CD4-positive, alpha-beta T cell treated with Interleukin-15 for 4 hours (primary cell): ENCODE measurements at places on chromosomes 11 and 22.

- DNase-seq = no peak
These were observed 49.9 kb upstream of the THY1 start for GRCh38 chr11:119472856-119473222.

- DNase-seq = no peak
These were observed 195.0 kb downstream of the IGLL1 start for GRCh38 chr22:23384923-23385677.

DNA sequence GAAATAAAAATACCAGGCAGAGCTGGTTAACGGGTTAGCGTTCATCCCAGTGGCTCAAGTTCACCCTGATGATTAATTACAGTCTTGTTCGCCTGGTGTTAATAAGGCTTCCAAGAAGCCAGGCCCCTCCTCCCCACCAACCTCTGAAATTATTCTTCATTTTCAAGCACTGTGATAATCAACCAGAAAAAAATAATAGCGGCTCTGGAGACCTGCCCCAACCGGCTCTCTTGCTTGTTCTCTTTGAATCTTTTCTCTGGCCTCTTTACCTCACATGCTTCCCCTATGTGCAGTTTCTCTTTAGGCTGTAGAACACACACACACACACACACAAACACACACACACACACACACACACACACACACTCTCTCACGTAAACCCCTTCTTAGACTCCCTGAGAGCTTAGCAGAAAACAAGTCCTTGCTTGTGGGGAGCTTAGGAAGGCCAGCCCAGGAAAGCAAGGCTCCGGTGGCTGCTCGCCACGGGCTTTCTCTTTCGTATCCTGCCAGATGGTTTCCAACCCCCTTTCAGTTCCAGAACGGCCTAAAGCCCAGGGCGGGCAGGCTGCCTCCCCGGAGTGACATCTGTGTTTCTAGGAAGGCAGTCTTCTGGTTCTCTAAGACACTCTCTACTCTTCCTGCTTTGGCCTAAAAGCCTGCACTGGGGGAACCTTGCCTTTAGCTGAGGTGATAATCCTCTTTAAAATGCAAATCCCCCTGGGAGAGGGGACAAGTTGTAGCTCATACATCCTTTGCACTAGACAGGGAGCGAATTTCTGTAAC is 106.4 kb upstream of the SESN3 start:
- peak; percentile 32 for DNase-seq

- no peak for DNase-seq
These were observed 59.1 kb downstream of the IGLL1 start for GRCh38 chr22:23520863-23521440.

DNA sequence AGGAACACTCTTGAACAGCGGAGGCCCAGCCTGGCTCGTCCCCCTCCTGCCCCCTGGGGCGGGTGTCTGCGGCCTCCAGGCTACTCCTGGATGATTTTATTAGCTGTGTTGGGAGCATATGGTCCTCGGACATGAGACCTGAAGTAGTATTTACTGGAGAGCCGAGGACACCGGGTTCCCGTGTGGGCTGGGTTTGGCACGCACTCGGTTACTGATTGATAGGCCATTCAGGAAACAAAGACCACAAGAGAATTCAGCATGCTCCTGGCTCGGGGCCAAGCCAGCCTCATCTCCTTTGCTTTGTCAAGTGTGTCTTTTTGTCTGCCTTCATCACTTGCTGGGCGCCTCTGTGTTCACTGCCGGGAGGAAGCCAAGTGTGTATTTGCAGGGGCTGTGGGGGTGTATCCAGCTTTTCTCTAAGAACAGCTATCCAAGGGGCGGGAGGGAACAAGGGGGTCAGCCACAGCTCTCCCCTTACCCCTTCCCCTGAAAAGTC is 9.7 kb downstream of the FXYD2 start:
- DNase-seq = peak; percentile 86

GRCh38 chr11:121552154-121552553 is 99.4 kb upstream of the SORL1-AS1 start:
- no peak for DNase-seq

GRCh38 chr11:44467413-44467812 is 98.0 kb upstream of the CD82 start:
- DNase-seq = no peak

GRCh38 chr22:42301077-42301741 is 30.8 kb upstream of the TCF20 start:
- no peak for DNase-seq

- DNase-seq = no peak
These were observed 41.0 kb upstream of the XKR3 start for GRCh38 chr22:16866167-16866566.

DNA sequence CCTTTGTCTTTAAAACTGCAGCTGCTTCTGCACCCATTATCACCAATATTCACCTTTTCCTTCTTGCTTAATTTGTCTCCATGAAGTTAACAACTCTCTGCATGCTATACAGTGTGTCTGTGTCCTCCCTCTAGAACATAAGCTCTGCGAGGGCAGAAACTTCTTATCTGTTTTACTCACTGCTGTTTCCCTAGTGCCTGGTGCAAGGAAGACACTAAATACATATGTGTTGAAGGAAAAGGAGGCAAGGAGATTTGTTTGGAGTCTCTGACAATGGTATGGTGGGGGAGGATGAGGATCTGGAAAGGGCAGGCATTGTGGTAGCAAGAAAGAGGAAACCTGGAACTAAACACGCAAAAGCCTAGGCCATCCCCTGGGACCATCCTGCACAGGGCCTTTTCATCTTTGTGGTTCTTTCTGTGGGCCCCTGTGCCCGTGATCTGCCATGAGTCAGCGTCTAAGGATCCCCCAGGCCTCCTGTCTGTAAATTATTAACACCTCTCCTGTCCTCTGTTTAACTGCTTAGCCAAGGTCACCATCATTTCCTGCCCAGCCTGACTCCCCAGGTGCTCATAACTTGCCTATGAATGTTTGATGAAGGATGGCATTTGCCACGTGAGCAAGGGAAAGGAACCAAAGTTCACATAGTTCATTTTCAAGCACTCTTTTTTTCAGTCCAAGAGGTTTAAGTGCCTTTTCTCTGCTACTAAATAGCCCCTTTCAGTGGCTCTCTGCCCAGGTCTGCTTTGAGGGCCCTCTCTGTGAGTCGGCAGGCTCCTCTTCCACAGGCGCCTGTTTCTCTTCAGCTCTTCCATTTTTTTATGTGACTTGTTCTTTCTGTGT is 131.1 kb downstream of the RASSF10 start:
- DNase-seq = no peak

DNA sequence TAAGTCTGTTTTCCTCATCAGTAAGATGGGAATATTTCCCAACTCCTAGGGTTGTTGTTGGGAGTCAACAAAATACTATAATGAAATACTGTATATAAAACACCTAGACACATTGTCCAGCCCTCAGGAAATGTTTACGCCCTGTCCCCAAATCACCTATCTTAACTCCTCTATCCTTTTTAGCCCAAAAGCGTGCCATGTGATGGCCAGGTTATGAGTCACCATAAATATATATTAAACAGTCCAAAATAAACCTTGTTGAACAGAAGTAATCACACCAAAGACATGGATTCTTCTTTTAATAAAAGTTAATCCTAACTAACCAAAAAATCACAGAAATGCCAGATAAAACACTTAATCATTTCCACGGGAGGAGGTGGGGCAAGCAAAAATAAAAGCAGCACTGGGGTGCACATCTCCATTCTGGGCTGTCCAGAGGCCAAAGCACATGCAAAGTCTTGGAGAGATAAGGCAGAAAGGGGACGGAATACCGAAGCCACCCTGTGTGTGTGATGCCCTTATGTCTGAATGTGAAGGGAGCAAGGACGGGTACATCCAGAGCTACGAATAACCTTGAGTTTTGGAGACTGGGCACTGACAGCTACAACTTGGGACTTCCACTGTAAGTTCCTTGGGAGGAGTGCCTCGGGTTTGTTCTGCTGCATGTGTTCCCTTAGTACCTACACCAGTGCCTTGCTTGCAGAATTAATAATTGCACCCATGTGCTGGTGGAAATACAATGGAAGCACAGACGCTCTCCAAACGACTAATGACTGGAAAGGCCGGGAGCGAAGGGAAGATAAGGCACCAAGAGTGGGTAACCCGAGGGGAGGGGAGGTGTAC is 1.1 kb downstream of the OSBP start:
- no peak for DNase-seq

DNA sequence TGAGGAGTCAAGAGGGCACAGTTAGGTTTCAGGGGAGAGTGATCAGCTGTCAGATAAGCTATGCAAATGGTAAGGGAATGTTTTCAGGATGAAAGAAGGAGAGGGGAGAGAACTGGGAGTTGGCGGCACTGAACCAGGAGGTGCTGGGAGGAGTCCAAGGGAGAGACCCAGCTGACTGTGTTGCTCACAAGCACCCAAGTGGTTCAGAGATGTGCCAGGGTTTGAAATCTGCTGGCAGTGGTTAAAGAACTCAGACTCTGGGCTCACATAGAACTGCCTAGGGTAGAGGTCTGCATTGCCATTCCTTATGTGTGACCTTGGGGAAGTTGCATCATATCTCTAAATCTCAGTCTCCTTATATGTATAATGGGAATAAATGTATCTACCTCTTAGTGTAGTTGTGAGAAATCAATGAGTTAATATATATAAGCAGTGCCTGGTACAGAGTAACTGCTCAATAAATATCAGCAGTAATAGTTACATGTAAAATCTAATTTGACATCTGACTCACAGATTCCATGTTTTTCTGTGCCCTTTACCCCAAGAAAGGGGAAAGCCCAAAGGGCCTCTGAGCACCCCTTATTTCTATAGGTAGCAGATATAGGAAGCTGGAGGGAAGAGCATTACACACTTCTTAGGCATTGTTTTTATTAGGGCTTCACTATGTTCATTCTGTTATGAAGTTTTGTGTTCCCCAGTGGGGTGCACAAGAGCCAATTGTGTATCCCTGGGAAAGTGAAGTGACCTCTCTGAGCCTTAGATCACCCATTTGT is 66.9 kb upstream of the SESN3 start:
- DNase-seq = no peak

GRCh38 chr11:80297858-80298632 is 857.2 kb upstream of the TENM4 start:
- no peak for DNase-seq

DNA sequence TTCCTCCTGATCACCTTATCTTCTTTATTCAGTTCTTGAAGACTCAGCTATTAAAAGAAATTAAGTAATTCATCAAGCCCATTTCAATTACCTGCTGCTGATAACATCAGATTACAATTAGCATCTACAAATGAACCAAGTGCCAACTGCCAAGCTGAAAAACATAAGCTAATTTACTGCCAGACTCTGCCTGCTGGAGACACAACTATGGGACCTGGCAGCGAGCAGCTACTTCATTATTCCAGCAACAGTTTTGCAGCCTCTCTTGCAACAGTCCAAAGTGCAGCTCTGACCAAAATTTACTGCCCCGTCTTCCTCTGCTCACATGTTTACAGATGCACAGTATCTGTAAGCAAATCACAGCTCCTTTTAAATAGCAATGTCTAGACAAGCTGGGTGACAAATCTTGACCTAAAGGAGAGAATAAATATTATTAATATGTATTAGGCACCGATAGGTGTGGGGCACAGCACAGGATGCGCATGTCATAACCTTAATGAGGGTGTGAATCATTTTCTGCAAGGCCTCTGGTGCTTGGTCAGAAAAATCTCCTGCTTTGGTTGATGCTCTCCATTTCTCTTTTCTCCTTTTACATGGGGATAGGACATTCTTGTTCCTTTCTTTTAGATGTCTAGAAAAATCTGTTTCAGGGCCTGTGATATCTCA is 232.2 kb upstream of the PITPNB start:
- no peak for DNase-seq
